ENCODE measurements at places on chromosomes 13 and 19.

DNA sequence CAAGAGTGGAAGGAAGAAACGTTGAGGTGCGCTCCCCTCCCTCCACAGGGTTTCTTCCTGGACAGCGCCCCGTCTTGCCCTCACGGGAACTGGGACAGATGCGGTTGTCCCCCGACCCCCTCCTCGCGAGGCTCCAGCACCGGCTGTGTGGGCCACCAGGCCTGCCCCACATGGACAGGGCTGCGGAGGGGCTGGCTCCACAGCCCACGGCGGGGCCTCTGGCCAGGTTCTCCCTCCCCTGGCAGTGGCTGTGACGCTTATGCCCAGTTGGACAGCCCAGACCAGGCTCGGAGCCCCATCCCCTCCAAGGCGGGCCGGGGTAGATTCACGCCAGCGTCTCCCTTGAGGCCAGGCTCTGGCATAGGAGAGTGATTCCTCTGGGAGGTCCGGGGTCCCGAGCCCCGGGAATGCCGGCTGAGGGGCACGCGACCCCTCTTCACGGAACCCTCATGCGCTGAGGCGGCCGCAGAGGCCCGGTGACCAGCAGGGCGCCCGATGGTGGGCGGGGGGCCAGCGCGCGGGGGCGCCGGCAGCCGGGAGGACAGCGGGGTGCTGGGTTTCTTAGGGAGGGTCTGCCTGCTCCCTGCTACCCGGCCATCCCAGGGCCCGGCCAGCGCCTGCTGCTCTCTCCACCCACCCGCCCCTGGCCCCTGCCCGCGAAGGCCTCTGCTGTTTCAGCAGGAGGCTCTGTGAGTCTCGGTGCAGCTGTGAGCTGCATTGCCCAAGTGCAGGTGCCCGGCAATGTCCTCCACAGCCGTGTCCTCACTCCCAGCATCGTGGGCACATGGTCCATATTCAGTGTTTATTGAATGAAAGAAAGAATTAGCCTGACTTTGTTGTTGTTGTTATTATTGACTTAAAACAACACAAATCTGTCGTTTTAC, 20.3 kb upstream of the GAS6 start:
- H3K27me3 ChIP-seq, result no peaks in the 10 kb centered on the region
- no peak for DNase-seq
- H3K4me1 ChIP-seq, result peaks cover 5% of the 10 kb centered on the region

DNA sequence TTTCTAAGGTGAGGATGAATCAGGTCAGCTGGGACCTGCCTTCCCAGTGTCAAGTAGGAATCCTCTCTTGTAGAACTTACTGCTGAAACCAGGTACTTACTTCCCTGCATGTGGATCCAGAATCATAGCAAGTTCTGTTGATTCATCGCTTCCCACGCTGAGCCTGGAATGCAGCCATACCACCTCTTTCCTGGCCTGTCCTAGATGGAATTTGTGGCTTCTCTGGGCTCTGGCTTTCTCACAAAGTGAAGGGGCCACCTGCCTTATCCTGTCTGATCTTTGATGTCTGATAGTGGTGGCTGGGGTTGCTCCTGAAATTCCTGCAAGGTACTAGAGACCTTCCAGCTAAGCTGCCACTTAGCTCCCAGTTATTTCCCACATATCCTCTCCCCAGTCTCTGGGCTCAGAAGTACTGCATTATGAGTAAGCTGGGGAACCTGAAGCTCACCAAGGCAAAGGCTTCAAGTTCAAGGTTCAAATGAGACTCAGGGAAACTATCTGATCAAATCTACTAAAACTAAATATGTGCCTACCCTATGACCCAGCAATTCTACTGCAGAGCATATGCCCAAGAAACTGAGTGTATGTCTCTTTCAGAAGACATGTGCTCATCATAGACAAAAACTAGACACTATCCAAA, 103.5 kb downstream of the SUCLA2 start:
- no peaks in the 10 kb centered on the region for H3K4me1 ChIP-seq
- no peaks in the 10 kb centered on the region for H3K36me3 ChIP-seq
- no peak overlapping the region for H3K27ac ChIP-seq
- no peak overlapping the region for H3K4me3 ChIP-seq

- H3K4me3 ChIP-seq, result no peak overlapping the region
- no peaks in the 10 kb centered on the region for H3K27me3 ChIP-seq
- H3K27ac ChIP-seq, result no peak overlapping the region
- no peaks in the 10 kb centered on the region for H3K36me3 ChIP-seq
- H3K4me1 ChIP-seq, result no peaks in the 10 kb centered on the region
Observed at GRCh38 chr19:34793565-34793964, 20.6 kb upstream of the ZNF599 start.

DNA sequence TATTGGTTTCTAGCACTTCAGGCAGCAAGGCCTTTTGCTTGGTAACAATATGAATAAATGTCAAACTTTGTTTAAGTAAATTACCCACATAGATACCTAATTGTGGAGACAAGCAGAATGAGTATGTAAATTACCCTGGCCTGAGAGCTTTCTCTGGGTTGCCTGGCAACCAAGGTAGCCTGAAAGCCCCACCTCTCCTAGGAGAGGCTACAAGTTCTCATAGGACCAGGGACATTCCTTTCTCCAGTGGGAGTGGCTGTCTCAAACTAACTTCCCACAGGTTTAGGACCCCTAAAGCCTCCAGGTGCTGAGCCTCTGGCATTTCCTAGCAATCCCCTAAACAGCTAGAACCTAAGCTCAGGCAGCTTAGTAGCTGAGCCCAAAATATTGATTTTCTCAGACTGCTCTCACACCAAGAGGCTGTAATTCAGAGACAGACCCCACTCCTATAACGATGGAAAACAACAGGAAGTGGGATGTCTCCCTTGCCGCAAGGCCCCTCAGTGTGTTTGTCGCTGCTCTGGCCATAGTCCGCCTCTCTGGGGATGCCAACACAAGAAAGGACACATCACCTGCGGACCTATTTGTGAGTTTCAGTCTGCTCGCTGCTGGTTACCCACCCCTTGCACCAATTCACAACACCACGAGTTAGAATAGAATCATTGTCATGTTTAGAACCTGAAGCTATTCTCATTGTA, 207.3 kb downstream of the DLEU7 start:
- H3K27me3 ChIP-seq, result no peaks in the 10 kb centered on the region
- DNase-seq, result no peak
- H3K4me1 ChIP-seq, result no peaks in the 10 kb centered on the region

DNA sequence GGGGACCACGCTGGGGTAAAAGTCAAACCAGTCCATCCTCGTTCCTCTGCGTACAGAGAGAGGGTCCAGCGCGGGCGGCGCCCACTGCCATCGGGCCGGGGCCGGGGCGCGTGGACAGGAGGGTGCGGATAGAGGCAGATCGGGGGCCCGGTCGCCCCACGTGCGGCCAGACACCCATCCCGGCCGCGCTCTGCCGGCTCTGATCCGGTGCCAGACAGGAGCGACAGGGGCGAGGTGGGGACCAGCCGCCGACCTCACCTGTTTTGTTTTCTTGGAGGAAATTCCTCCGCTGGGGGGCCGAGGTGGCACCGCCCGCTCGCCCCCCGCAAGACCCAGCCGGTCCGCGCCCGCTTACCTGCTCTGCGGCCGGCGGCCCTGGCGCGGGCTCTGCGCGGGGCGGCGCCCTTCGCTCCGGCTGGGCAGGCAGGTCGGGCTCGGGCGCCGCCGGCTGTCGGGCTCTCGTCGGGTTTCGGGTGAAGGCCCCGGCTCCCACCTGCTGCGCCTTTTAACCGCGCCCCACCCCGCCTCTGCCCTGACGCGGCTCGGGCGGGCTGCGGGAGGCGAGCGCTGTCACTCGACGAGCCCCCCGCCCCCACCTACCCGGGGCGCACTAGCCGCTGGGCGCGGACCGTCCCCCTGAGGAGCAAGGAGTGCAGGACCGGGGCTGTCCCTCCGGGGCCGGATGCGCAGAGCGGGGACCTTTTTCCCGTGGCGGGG, at the start of gene GJB6:
Gene GJB6, minus strand, starts transcription at position 481 of the 717 bp plus-strand sequence. CDS start 8,839 bp downstream, outside the sequence.
- no peak within 1 kb of the TSS for H3K27ac ChIP-seq
- H3K27me3 ChIP-seq, result no peaks in the 10 kb centered on the region
- H3K4me1 ChIP-seq, result peaks cover 4% of the 10 kb centered on the region
- no peaks in the 10 kb centered on the region for H3K36me3 ChIP-seq
- no peak for DNase-seq
- H3K4me3 ChIP-seq, result peak within 1 kb of the TSS; percentile 62

- H3K4me3 ChIP-seq, result no peak overlapping the region
- H3K27ac ChIP-seq, result no peak overlapping the region
- no peaks in the 10 kb centered on the region for H3K36me3 ChIP-seq
- H3K4me1 ChIP-seq, result peaks cover 33% of the 10 kb centered on the region
- no peaks in the 10 kb centered on the region for H3K27me3 ChIP-seq
- DNase-seq, result no peak
Observed at GRCh38 chr13:31927219-31927653, 104.3 kb upstream of the FRY start.

DNA sequence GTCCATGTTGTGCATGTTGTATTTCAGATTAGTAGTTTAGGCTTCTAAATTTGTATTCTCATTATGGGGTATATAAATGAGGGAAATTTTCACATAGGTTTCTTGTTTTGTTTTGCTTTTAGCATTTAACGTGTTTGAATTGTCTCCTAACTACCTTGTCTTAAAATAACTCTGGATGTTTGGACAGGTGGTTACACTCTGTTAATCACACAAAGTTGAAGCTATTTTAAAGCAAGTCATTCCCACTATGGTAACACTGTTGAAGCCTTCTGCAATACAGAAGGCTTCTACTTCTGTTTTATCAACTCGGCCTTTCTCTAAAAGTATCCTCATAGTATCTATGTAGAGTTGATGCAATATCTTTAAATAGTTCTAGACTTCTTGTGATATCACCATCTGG, 245.3 kb upstream of the HTR2A start:
- no peaks in the 10 kb centered on the region for H3K4me1 ChIP-seq
- DNase-seq, result no peak
- H3K27ac ChIP-seq, result no peak overlapping the region
- H3K27me3 ChIP-seq, result no peaks in the 10 kb centered on the region
- H3K36me3 ChIP-seq, result no peaks in the 10 kb centered on the region
- no peak overlapping the region for H3K4me3 ChIP-seq

DNA sequence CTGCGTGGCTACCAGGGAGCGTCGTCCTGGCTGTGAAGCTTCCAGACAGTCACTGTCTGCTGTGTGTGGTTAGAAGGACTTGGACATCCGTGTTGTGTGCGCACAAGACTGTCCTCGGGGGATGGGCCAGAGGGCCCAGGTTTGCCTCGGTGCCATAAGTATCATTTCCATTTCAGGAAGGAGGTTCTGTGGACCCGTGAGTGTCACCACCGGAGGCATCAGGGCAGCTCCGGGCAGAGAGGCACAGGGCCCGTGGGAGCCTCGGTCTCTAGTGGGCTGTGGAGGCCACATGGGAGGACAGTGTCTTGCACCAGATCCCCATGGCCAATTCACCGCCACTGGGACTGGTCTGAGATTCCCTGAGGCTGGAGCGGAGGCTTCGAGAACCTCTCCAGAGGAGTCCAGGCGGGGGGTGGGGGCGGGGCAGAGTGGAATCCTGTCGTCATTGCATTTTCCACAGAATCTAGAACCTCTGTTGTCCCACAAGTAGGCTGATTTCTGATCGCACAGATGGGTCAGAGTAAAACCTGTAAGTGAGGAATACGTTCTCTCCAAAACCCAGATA, 6.0 kb downstream of the ZNF57 start:
- DNase-seq, result no peak
- no peak overlapping the region for H3K4me3 ChIP-seq
- no peaks in the 10 kb centered on the region for H3K36me3 ChIP-seq
- no peaks in the 10 kb centered on the region for H3K4me1 ChIP-seq
- H3K27me3 ChIP-seq, result no peaks in the 10 kb centered on the region

- peak overlapping the region; percentile 59 for H3K4me3 ChIP-seq
- H3K27me3 ChIP-seq, result no peaks in the 10 kb centered on the region
- H3K4me1 ChIP-seq, result peaks cover 36% of the 10 kb centered on the region
- H3K27ac ChIP-seq, result peak overlapping the region; percentile 83
Observed at GRCh38 chr19:47226426-47227351, 4.3 kb downstream of the BBC3 start.

DNA sequence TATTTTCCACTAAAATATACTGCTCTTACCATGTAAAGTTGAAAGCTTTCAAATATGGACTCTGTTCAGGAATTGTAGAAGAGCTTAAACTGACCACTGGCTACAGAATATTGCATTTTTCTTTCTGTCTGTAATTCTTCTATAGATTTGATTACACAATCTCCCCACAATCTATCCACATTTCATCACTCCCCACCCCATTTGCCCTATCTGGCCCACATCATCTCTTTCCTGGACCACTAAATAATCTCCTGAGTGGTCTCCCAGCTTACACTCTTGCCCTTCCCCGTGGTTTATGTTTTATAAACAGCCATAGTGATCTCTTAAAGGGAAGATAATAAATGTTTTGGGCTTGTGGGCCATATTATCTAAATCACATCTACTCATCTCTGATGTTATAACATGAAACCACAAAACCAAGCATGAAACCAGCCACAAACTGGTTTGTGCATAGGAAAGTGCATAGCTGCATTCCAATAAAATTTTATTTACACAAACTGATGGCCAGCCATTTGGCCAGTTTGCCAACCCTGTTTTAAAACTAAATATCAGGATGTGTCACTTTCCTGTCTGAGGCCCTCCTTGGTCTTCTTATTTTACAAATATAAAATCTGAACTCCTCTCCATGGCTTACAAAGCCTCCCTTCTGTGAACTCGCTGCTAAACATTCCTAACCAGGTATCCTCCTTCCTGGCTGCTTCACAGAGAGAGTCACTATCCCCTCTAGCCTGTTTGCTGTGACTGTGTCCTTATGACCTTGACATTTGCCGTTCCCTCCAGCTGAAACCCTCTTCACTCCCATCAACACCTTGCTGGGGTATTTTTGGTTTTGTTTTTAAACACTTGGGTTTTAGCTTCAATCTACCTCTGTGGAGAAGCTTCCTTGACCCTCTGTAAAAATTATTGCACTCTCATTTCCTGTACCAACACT, 500.9 kb downstream of the GPC6 start:
- no peak overlapping the region for H3K4me3 ChIP-seq
- DNase-seq, result no peak
- no peak overlapping the region for H3K27ac ChIP-seq

DNA sequence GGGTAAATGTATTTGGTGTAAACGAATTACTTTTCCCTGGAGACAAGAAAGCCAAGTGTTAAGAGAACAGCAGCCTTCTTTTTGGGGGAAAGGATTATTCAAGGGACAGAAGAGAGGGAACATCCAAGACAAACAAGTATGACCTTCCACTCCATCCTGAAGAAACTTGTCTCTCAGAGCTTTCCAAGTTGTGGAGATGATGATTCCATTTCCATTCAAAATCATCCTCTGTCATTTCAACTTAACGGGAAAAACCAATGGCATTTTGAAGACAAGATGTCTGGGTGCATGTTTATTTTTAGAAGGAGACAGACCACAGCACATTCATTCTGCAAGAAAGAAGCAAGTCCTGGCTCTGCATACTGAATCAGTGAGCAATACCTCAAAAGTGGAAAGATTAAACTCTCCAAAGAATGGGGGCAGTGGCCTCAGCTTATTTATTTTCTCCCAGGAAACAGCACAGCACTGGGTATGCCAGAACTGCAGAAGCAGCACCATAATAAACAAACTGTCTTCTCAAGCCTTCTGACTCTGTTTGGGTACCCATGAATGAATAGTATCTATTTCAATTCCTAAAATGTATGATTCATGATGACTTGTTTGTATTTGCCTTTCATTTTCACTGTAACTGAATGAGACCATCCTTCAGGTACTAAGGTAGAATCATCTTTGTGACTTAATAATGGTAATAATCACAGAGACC, 541.0 kb downstream of the RFC3 start:
- H3K4me1 ChIP-seq, result no peaks in the 10 kb centered on the region
- H3K36me3 ChIP-seq, result no peaks in the 10 kb centered on the region
- no peak for DNase-seq
- H3K4me3 ChIP-seq, result no peak overlapping the region
- no peaks in the 10 kb centered on the region for H3K27me3 ChIP-seq
- H3K27ac ChIP-seq, result no peak overlapping the region
